Inflammatory macrophage treated with lipopolysaccharide for 4 hours (primary cell): ENCODE measurements at places on chromosomes 2 and 18.

DNA sequence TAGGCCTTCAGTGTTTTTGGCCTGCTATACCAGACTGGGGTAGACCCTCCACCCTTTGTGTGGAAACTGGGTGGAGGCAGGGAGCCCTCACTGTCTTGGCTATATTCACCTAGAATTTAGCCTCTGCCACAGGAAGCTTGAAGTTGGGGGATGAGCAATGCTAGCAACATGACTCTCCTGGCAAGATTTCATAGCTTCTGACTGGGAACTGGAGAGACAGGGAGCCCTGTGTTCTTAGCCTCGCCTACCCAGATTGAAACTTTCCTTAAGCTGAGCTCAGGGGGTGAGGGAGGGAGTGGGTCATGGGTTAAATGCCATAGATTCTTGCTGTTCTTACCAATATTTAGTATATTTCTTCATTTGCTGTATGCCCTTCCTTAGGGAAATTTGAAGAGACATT, 46.8 kb upstream of the FAM98A start:
- DNase-seq: no peak

- DNase-seq: no peak
Observed at GRCh38 chr2:213022987-213023386, 128.4 kb downstream of the IKZF2 start.

DNA sequence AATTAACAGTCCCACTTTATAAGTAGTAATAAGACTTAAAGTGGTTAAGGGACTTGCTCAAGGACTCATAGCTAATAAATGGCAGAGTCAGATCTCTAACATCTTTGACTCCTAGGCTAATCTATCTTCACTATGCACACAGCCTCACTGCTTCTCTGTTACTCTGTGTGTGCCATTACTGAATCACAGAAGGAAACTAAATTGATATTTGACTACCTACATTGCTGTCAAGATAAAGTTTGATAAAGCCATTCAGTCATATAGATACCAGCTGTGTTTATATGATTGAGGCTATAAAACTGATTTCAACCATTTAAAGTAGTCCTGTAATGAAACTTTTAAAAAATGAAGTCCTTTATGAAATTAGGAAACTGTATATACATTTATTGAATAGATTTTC, 10.9 kb downstream of the SLC39A10 start:
- DNase-seq: no peak

- DNase-seq: no peak
Observed at GRCh38 chr2:217185265-217185995, 325.6 kb upstream of the TNP1 start.
